ENCODE measurements at places on chromosomes 16 and 17.

DNA sequence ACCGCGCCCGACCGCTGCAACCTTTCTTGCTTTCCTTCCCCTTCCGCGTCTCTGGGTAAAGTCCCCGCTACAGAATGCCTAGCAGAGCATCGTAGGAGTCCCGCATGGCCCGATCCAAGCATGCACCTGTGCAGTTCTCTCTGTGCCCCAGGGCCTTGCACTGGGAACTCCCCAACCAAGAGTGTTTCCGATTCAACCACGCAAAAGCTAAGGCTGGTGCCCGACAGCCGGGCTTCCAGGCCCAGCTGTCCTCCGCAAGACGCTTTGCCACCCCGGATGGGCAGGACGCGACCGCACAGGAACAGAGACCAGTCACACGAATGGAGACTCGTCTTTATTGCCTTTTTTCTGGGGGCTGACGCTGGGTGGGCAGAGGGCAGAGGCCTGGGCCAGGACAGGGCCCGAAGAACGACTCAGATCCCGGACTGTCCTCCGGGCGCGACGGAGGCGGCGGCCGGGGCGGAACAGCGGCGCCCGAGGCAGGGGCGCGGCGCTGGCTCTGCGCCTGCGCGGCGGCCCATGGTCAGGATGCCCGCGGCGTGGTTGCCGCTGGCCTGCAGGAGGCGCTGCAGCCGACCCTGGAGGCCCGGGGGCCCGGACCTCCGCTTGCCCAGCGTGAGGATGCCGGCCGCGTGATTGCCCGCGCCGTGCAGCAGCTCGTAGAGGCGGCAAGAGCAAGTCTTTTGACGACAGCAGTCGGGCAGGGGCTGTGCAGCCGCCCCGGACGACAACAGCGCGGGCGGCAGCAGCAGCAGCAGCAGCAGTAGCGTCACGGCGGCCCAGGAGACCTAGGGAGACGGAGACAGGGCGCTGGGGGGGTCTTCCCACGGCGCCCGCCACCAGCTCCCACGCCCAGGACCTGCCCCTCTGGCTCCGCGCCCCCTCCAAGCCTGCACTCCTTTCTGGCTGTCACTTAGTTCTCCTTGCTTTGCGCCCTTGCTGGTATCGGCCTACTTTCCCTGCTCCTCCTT, 1.2 kb downstream of the HCRT start:
- peak; percentile 27 for DNase-seq

GRCh38 chr17:33142705-33143299, 150.3 kb downstream of the ASIC2 start:
- DNase-seq, result no peak

DNA sequence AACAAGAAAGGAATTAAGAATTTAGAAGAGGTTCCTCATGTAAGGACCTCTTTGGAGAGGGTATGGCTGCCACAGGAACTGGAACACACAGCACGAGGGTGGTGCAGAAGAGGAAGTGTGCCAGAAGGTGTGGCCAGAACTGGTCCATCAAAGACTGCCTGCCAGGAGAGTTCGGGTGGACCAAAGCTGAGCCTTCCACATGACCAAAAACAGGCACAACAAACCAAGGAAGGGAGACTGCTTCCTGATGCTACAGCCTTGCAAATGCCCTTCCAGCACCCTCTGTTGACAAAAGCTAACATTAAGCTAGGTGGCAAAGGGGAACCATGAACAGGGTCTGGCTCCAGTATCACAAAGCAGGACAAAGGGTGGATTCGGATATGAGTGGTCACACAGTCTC, 125.8 kb upstream of the TMEM97 start:
- no peak for DNase-seq

- DNase-seq, result peak; percentile 11
Measured at GRCh38 chr17:50099003-50099402, 3.9 kb downstream of the PDK2 start.

GRCh38 chr17:9179602-9180001, 158.3 kb downstream of the NTN1 start:
- DNase-seq, result no peak

- peak; percentile 74 for DNase-seq
Measured at GRCh38 chr17:81345228-81346089, 49.8 kb upstream of the BAHCC1 start.

DNA sequence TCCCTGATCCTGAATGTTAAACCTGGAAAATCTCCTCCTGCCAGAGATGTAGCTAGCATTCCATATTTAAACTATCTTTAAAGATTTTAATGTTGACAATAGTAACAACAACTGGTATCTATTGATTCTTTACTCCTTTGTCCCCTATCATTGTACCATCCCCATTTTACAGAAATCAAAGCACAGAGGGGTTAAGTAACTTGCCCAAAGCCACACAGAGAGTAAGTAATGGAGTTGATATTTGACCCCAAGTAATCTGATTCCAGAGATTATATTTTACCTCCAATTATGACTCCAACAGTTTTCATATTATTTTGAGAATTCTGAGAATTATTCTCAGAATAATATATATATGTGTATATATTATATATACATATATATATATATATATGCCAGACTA, 37.7 kb upstream of the RGS9 start:
- DNase-seq, result no peak

DNA sequence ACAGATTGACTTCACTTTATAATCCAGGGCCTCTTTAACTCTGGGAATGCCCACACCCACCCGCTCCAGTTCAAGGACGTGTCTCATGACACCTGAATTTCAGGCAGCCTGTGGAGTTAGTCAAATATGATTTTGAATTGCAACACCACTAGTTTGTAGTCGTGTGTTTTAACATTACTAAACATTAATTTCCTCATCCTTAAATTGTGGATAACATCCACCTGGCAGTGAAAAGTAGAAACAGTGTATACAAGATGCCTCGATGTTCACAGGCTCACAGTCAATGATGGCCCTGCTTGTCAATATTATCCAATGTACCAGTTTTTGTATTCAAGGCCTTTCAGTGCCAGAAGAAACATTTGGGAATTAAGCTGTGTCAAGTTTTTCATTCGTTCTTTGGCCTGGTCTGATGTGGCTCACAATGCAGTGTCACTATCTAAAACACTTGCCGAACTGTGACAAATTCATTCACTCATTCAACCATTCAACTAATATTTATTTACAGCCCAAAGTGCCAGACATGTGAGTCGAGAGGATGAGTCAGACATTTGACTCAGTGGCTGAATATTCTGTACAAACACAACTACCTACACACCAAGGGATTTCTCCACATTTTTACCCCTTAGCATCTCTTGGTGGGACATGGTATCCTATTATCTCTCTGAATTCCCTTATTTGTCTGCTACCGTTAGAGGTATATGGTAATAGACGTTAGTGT, 1.4 kb downstream of the MEIOB start:
- no peak for DNase-seq

DNA sequence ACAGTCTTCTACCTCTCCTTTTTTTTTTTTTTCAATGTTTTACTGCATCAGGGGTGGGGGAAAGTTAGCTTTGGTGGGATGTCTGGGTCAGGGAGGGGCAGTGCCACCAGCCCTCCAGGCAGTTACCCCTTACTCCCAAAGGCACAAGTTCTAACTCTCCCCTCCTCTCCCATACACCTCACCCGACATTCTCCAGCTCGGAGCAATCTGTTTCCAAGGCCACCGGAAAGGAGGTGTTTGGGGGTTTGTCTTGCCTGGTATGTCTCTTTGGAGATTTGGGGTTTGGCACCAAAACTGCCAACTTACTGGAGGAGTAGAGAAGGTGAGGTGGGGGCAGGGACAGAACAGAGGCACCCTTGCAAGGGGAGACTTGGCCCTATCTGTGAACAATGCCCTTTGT, 4.7 kb downstream of the DLX3 start:
- DNase-seq, result no peak

GRCh38 chr17:82084373-82085030, 13.5 kb downstream of the FASN start:
- DNase-seq, result no peak

GRCh38 chr16:17171250-17172143, 299.3 kb downstream of the XYLT1 start:
- no peak for DNase-seq

GRCh38 chr16:35365675-35366074, 1906.3 kb downstream of the TP53TG3F start:
- DNase-seq, result no peak

GRCh38 chr17:29129731-29130130, 50.5 kb downstream of the MYO18A start:
- DNase-seq, result no peak

DNA sequence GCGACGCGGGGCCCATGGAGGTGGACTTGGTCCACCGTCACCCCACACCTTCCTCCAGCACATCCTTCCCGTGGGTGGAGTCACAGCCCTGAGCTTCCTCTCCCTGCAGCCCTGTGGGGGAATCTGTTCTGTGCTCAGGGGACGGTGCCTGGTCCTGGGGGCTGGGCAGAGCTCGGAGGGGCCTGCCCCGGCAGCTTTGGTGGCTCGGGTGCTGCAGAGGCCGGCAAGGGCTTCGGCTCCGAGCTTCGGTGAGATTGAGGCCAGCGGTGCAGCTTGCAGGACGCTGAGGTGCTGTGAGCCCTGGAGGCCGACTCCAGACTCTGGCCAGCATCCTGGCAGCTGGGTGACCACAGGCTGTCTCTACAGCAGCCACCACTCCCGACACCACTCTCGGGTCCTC, 36.4 kb downstream of the METRNL start:
- DNase-seq, result no peak

Measured in DMS 273 treated with DMSO at 0.1 percent for 48 hours (cell line).